ENCODE measurements at places on chromosomes 5 and 9. TPM values are rescaled to one million over a fixed set of nuclear protein-coding genes. Genes with fewer than 3 reads are reported as not detected.

DMRT3 gene
- not detected for total RNA-seq

FBP2 gene
- not detected for total RNA-seq

NUP188 gene
- total RNA-seq, result 51.0 TPM

FSTL4 gene
- total RNA-seq, result 3.7 TPM

C9orf50 gene
- not detected for total RNA-seq

SLCO4C1 gene
- total RNA-seq, result 0.33 TPM

CDK7 gene
- total RNA-seq, result 52.4 TPM

SMIM32 gene
- total RNA-seq, result not detected

SLC2A8 gene
- 17.1 TPM for total RNA-seq

TAF11L5 gene
- not detected for total RNA-seq

ANKRD18A gene
- 1.8 TPM for total RNA-seq

BTNL3 gene
- not detected for total RNA-seq

OGN gene
- not detected for total RNA-seq

B4GALT1 gene
- 82.2 TPM for total RNA-seq

PDE8B gene
- not detected for total RNA-seq
